CD8-positive, alpha-beta T cell (primary cell): ENCODE measurements at places on chromosomes 2 and 18. TPM values are rescaled to one million over a fixed set of nuclear protein-coding genes. Genes with fewer than 3 reads are reported as not detected.

DNA sequence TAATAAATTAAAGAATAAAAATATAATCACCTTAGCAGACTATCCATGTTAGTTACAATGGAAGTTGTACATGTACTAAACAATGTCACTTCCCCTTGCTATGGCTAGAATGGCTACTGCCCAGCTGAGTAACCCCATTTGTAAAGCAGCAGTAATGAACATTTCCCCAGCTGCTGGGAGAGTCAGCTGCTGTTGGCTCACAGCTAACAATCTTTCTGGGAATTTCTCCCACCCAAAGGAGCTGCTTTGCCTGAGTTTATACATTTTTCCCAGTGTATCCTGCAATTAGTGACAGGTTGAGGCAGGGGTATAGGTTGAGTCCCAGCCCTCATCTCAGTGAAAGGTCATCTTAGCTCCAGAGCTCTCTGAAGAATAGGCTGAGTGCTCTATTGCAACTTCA, 665.6 kb upstream of the KLHL29 start:
- DNase-seq, result no peak

CTAGE1 gene
- total RNA-seq, result not detected

DNA sequence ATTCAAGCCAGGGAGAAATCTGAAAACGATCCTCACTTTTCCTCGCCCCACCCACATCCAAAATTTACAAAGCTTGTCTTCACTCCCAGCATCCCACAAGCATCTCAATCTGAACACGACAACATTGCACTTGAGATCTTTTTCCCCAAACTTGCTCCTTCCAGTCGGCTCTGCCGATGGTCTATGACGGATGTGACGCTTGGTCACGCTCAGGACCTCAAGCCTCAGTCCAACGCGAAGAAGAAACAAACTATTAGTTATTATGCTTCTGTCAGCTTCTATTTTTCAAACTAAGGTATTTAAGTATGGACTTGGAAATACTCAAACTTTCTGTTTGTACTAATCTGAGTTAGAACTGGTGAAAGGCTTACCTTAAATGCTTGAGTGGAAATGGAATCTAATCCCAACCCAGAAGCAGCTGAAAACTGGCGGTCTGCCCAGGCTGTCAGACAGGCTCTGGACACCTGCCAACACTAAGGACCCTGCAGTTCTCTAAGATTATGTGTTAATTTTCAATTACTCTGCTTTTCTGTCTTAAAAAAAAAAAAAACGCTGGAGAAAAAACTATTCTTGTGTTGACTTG, 132.1 kb upstream of the DNMT3A start:
- no peak for DNase-seq

GRCh38 chr2:184481865-184482264, 116.5 kb upstream of the ZNF804A start:
- no peak for DNase-seq
